ENCODE measurements at places on chromosomes 11 and 22. TPM values are rescaled to one million over a fixed set of nuclear protein-coding genes. Genes with fewer than 3 reads are reported as not detected.
A peak's percentile ranks its signal among the peaks of the same experiment; 100 is the strongest.

DNA sequence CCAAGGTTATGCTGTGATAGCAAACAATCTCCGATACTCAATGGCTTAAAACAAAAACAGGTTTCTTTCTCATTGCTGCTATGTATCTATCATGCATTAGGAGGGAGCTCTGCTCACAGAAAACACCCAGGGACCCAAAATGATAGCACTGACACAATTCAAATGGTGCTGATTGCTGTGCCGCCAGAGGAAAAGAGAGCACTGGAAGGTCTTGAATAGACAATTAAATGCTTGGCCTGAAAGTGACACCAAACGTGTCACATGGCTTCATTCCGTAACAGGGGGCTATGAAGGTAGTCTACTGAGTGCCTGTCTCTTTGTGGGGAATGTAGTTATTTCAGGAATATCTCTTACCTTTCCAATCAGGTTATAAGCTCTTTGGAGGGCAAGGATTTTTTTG lies 94.2 kb downstream of the FAR1 start:
- H3K27me3 ChIP-seq = no peaks in the 10 kb centered on the region
- H3K36me3 ChIP-seq = no peaks in the 10 kb centered on the region
- H3K4me1 ChIP-seq = no peaks in the 10 kb centered on the region
- H3K4me3 ChIP-seq = no peak overlapping the region
- no peak for DNase-seq
- no peak overlapping the region for H3K27ac ChIP-seq

DNA sequence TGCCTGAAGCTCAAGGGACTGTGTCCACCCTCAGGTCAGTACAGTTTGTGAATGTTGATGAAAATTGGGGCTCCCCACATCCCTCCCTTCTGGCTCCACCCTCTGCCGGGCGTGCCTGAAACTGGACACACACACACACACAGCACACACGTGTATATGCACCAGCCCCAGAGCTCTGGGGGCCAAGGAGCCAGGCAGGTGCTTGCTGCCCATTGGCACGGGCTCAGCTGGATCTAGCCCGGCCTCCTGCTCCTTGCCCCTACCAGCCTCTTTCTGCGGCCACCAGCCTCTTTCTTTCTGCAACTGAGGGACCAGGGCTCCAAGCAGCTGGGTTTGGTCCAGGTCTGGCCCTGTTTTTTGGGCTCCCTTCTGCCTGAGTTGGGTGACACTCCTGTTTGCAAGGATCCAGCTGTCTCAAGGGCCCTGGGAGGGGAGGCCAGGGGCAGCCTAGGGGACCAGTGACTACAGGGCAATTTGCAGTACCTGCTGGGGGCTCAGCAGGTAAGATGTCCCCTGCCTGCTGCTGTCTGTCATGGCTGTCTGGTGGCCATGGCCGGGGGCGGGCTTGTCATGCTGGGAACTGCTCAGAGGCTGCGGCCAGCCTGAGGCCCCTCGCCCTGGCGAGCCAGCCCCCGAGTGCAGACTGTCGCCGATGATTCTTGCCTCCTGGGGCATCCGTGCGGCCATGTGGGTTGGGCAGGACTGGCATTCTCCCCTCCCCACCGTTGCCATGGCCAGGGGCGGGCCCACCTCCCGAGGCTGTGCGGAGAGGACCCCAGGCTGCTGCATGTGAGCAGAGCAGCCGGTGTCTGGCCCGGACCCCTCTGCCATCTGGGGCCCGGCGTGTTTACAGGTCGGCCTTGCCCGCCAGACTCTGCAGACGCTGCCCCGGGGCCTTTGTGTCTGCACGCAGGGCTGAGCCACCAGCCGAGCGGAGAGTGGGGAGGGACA lies 51.5 kb upstream of the PPARA start:
- no peaks in the 10 kb centered on the region for H3K27me3 ChIP-seq
- peaks cover 88% of the 10 kb centered on the region for H3K36me3 ChIP-seq
- no peak overlapping the region for H3K4me3 ChIP-seq

Gene FIBP
- total RNA-seq = 36.0 TPM

Gene CASP1
- total RNA-seq = 15.8 TPM

DNA sequence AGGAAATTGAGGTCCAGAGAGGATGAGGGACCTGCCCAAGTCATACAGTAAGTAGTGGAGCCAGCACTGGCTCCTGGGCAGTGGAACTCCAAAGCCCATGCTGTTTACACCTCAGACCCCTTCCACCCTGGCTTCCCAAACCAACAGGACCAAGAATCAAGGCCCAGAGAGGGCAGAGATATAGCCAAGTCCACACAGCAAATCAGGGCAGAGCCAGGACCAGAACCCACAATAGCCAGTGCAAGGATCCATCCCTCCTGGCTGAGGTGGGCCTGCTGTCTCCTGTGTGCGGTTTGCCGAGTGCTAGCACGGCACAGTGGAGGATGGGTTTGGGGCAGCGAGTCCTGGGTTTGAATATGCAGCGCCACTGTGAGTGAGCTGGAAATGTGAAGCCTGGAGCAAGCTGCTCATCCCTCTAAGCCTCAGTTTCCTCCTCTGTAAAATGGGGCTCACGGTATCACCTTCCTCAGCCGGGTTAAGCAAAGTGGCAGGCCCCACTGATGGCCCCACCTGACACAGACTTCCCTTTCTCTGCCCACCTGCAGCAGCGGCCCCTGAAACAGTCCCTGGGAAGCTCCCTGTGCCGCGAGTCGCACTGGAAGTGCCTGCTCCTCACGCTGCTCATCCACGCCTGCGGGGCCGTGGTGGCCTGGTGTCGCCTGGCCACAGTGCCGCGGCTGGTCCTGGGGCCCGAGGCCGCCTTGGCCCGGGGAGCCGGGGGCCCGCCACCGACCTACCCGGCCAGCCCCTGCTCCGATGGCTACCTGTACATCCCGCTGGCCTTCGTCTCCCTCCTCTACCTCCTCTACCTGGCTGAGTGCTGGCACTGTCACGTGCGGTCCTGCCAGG lies 2.3 kb downstream of the TMEM151A start:
- peaks cover 14% of the 10 kb centered on the region for H3K4me1 ChIP-seq
- peaks cover 7% of the 10 kb centered on the region for H3K27me3 ChIP-seq

- no peak for DNase-seq
- H3K4me3 ChIP-seq = no peak overlapping the region
- no peaks in the 10 kb centered on the region for H3K4me1 ChIP-seq
- no peaks in the 10 kb centered on the region for H3K36me3 ChIP-seq
Measured at GRCh38 chr11:34907934-34908593, 8.1 kb downstream of the APIP start.

GRCh38 chr11:5522308-5522707 lies 5.8 kb upstream of the UBQLNL start:
- no peaks in the 10 kb centered on the region for H3K4me1 ChIP-seq
- no peaks in the 10 kb centered on the region for H3K36me3 ChIP-seq
- DNase-seq = no peak
- H3K27ac ChIP-seq = no peak overlapping the region

Gene RAPSN
- 0.38 TPM for total RNA-seq

DNA sequence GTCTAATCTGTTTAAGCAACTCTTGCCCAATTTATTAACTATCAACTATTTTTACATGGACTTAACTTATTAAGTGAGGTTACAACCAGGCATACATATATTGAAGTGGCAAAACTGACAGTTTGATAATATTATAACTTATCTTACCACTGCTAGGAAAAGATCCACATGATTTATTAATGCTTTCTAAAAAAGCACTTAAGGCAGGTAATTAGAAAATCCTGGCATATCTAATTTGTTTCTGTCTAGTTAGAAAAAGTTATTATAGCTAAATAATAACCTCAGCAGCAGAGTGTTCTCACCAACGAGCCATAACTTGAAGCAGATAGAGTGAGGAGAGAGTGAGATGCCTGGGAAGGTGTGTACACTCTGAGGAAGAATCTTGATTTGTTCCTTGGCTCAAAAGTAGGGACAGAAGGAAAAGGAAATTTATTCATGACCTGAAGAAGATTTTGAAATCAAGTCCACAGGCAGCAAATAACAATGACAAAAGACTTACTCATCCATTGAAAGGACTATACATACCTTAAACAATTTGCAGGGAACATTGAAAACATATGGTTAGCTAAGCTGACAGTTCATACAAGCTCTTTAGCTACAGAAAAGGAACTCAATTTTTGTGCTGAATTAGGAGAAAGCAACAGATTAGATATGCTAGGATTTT lies 7.1 kb upstream of the MUC15 start:
- no peak for DNase-seq
- H3K36me3 ChIP-seq = no peaks in the 10 kb centered on the region
- H3K27ac ChIP-seq = no peak overlapping the region
- H3K4me3 ChIP-seq = no peak overlapping the region
- no peaks in the 10 kb centered on the region for H3K27me3 ChIP-seq

DNA sequence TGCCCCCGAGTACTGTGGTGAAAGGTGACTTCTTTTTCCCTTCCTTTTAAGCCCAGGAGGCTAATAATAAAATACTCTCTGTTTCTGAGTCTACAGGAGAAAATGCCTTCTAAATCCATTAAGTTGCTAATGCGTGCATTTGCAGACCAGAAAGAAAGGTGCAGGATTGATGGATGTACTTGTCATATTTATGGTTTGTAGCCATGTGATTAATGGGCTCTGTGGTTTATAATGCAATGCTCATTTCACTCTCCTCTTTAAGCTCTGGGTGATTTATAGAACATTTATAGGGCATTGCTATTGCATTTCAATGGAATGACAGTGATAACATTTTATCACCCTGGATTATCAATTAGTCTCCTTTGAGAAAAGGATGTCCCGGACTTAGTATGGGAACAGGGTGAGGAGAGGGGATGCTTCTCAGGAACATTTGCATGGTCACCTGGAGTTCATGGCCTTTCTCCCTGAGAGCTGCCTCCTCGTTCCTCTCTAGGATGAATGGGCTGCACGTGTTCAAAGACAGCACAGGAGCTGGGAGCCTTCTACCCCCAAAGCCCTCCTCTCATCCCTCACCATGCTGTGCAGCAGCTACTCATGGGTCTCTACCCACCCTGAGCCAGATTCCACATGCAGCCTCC lies 82.8 kb upstream of the HMGXB4 start:
- DNase-seq = no peak
- peaks cover 54% of the 10 kb centered on the region for H3K27me3 ChIP-seq
- H3K4me1 ChIP-seq = no peaks in the 10 kb centered on the region
- no peaks in the 10 kb centered on the region for H3K36me3 ChIP-seq
- H3K4me3 ChIP-seq = no peak overlapping the region

Gene DCPS
- 25.7 TPM for total RNA-seq

Gene GNG3
- not detected for total RNA-seq

GRCh38 chr22:21443057-21443734 lies 24.0 kb upstream of the TMEM191C start:
- H3K36me3 ChIP-seq = peaks cover 47% of the 10 kb centered on the region
- H3K4me3 ChIP-seq = no peak overlapping the region
- H3K27me3 ChIP-seq = no peaks in the 10 kb centered on the region
- no peaks in the 10 kb centered on the region for H3K4me1 ChIP-seq

DNA sequence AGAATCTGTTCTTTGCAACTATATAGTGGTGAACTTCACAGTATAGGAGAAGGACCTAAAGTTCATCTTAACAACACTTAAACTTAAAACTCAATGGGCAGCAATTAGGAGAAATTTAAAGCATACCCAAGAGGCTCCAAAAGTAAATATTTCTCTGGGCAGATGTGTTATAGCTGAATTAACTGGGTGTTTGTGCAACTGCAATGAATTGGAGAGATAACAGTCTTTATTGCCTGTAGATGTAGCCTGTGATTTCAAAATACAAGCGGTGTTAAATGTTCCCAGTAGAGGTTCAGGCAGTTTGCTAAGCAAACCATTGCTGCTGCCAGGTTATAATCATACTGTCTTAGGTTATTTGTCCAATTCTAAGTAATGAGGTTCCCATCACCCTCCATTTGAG lies 294.1 kb upstream of the MTNR1B start:
- no peak overlapping the region for H3K4me3 ChIP-seq
- no peaks in the 10 kb centered on the region for H3K27me3 ChIP-seq
- H3K4me1 ChIP-seq = no peaks in the 10 kb centered on the region
- H3K36me3 ChIP-seq = no peaks in the 10 kb centered on the region
- DNase-seq = no peak

Gene FAM181B
- total RNA-seq = 0.57 TPM

Gene EXPH5
- 23.4 TPM for total RNA-seq

- H3K27ac ChIP-seq = no peak overlapping the region
- no peak for DNase-seq
- no peak overlapping the region for H3K4me3 ChIP-seq
- no peaks in the 10 kb centered on the region for H3K4me1 ChIP-seq
Measured at GRCh38 chr11:86769219-86769618, 31.1 kb upstream of the PRSS23 start.

DNA sequence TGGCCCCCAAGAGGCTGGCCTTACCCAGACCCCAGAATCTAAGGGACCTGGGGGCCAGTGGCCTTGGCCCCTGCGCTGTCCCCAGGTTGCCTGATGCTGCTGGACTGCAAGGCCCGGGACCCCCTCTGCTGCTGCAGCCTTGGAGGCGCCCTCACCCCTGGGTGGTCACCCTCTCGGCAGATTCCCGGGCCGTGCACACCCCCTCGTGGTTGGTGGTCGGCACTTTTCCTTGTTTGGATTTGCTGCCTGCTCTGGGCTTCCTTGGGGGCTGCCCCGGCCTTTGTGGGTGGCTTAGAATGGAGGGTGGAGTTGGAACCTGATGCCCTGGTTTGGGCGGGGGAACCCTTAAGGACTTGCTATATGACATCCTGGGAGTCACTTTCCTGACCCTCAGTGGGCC lies 5.3 kb downstream of the RIN1 start:
- H3K36me3 ChIP-seq = peaks cover 34% of the 10 kb centered on the region
- no peak overlapping the region for H3K27ac ChIP-seq
- H3K4me1 ChIP-seq = peaks cover 60% of the 10 kb centered on the region
- no peak for DNase-seq

- H3K36me3 ChIP-seq = no peaks in the 10 kb centered on the region
- no peak overlapping the region for H3K4me3 ChIP-seq
- no peak for DNase-seq
Measured at GRCh38 chr11:86490582-86490981, 115.9 kb downstream of the CCDC81 start.

- peaks cover 8% of the 10 kb centered on the region for H3K4me1 ChIP-seq
- no peaks in the 10 kb centered on the region for H3K27me3 ChIP-seq
- H3K27ac ChIP-seq = no peak overlapping the region
- H3K36me3 ChIP-seq = no peaks in the 10 kb centered on the region
- no peak for DNase-seq
- no peak overlapping the region for H3K4me3 ChIP-seq
Measured at GRCh38 chr22:44640618-44641155, 61.3 kb upstream of the PRR5 start.

GRCh38 chr11:114366331-114367243 lies 33.7 kb downstream of the C11orf71 start:
- no peaks in the 10 kb centered on the region for H3K36me3 ChIP-seq
- H3K27me3 ChIP-seq = no peaks in the 10 kb centered on the region
- DNase-seq = no peak
- no peaks in the 10 kb centered on the region for H3K4me1 ChIP-seq
- no peak overlapping the region for H3K4me3 ChIP-seq
- no peak overlapping the region for H3K27ac ChIP-seq

GRCh38 chr11:76770642-76771445 lies 12.3 kb upstream of the TSKU start:
- H3K4me1 ChIP-seq = peaks cover 72% of the 10 kb centered on the region
- no peak for DNase-seq
- peak overlapping the region; percentile 83 for H3K27ac ChIP-seq
- no peak overlapping the region for H3K4me3 ChIP-seq
- no peaks in the 10 kb centered on the region for H3K27me3 ChIP-seq
- H3K36me3 ChIP-seq = no peaks in the 10 kb centered on the region

Measured in esophagus squamous epithelium (tissue), 5 donors.